ENCODE measurements at places on chromosomes 16 and 17.

DNA sequence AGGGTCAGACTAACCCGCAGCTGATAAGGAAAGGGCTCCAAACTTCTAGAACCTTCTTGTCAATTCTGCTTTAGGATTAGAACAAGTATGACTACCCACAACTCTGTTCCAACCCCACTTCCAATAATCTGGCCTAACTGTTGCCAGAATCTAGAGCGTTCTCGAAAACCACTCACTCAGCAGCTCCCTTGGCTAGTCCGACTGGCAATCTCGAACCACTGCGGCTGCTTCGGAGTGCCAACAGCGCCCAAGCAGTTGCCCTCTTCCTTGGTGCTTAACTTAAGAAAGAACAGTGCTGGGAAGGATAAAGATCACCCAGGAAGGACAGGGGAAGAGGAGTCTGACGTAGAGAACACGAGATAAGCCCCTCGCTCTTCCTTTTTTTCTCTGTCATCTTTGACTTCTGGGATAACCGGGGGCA, 818 bp downstream of the DNAJC7 start:
- DNase-seq, result no peak

DNA sequence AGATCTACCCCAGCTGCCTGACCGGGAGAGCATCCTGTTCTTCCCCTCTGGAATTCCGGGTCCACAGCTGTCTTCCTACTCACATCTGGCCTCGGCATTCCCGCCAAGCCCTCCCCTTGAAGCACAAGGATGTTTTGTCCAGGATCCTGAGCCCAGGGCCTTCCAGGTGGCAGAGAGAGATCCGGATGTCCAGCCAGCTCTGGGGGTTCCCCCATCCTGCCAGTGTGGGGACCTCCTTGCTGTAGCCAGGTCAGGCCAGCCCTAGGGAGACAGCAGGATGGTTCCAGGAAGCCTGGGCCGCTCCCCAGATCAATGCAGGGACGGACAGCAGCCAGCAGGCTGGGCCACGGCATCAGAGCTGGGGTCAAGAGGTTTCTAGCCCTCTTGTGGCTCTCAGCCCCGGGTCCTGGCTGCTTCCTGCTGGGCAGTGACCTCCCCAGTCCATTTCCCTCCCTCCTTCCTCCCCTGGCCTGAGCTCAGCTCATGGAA, 55.3 kb downstream of the SOCS3 start:
- DNase-seq, result no peak

DNA sequence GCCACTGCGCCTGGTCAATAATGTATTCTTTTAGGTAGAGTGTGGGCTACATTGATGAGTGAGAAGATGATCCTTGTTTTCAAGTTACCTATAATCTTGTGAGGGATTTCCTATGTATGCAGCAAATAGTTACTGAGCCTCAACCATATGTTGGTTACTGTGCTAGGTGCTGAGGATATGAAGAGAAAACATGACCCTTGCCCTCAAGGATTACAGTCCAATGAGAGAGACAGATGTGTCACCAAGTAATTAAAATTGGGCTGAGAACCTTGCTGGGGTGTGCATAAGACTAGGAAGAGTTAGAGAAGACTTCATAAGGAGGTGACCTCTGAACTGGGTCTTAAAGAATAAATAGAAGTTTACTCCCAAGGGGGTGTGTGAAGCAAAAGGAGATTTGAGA, 7.4 kb downstream of the POLR2A start:
- DNase-seq, result no peak

DNA sequence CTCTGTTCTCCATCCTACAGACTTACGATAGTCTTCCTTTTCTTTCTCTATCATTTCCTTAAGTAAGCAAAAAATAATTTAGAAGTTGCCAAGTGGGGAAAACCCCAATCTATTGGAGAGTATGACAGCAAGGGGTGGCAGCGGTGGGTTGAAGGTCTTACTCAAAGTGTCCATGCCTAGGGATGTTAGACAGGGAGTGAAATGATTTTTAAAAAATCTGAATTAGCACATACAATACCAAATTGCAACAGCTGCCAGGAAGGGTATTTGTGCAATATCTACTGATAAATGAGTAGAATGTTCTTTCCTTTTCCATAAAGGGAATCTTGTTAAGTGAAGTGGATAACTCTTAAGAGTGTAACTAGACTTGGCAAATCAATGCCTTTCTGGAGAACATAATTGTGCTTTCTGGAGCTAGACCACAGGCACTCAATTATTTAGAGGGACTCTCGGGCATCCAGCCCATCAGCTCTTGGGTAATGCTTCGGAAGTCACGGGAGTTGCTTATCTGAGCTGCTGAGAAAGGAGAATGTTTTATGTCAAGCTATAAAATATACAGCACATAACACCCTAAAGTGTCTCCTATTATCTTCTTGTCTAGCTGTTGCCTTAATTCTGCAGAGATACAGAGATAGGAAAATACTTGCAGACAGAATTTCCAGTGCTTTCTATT, 151.5 kb downstream of the KCNJ2 start:
- no peak for DNase-seq

GRCh38 chr17:57354673-57355072, 98.3 kb downstream of the MSI2 start:
- no peak for DNase-seq

- DNase-seq, result no peak
Observed at GRCh38 chr16:81004646-81005353, 1.9 kb downstream of the CMC2 start.

GRCh38 chr17:44310609-44311376, 2.4 kb downstream of the RUNDC3A start:
- DNase-seq, result no peak

DNA sequence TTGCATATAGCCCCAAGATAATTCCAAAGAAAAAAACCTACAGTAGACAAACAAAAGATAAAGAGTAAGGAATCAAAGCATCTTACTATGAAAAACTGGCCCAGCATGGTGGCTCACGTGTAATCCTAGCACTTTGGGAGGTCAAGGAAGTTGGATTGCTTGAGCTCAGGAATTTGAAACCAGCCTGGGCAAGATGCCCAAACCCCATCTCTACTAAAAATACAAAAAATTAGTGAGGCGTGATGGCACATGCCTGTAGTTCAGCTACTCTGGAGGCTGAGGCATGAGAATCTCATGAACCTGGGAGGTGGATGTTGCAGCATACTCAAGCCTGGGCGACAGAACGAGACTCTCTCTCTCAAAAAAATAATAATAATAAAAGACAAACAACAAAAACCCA, 764.7 kb upstream of the KIF2B start:
- DNase-seq, result no peak

- DNase-seq, result no peak
Observed at GRCh38 chr16:56604966-56605365, 3.4 kb upstream of the MT2A start.

DNA sequence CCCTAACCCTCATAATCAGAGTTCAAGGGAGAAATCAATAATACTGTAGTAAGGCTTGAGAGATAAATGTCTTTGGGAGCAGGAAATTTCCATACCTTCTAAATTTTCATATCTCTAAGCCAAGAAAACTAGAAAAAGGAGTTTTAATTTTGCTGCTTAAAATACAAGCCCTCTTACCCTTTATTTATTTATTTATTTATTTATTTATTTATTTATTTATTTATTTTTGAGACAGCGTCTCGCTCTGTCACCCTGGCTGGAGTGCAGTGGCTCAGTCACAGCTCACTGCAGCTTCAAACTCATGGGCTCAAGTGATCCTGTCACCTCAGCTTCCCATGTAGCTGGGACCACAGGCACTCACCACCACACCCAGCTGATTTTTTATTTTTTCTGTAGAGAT, 69.0 kb upstream of the GNAO1 start:
- no peak for DNase-seq

- no peak for DNase-seq
Observed at GRCh38 chr17:53135969-53136368, 686.8 kb upstream of the KIF2B start.

DNA sequence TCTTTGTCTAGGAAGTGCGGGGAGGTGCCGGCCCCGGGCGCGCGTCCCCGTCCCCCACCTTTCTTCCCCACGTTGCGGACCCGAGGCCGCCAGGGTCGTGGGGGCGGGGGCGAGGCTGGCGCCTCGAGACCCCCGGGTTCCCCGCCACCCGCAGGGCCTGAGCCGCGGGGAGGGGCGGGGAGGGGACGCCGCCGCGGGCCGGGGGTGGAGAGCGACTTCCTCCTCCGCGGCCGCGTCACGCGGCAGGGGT, 1.8 kb upstream of the ACTG1 start:
- DNase-seq, result no peak

DNA sequence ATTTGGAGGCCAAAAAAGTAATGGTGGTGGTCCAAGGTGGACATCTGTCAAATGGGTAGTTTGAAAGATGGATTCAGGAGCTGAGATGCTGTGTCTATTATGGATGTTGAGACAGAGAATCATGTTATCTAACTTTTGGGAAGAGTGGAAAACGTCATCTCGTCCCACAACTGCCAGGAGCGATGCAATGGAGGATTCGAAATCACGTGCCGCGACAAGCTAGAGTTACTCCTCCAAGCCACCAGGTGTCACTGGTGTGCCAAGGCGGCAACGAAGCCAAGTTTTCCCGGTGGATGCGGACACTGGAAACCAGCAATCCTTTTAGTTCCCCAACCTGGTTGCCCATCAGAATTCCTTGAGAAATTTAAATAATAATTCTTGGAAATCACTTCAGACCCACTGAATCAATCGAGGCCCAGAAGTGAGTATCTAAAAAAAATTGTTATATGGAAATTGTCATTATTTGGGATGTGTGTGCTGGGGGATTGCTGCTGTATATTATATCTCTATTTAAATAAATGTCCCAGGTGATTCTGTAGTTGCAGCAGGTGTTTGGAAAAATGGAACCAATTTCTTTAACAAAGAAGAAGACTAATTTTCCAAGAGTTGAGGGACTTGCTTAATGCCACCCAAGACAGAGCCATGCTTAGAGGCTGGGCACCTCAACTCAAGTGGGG, 206.1 kb downstream of the HAPSTR1 start:
- no peak for DNase-seq

- no peak for DNase-seq
Observed at GRCh38 chr17:57561072-57561861, 183.8 kb downstream of the CCDC182 start.

DNA sequence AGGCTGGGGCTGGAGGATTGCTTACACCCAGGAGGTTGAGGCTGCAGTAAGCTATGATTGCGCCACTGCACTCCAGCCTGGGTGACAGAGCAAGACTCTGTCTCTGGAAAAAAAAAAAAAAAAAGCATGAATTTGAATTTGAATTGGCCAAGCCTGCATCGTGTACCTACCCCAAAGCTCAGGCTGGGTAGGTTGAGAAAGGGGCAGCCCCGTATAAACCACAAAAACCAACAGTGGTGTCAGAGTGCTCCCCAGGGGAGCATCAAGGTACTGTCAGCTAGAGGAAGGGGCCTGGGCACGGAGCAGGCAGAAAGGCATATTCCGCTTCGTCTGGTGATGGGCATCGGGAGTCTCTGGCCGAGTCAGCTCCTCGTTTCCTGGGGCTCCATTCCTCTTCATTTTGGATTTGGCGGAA, 40.9 kb downstream of the RAP1GAP2 start:
- DNase-seq, result no peak

- no peak for DNase-seq
Observed at GRCh38 chr17:39062846-39063680, 88.4 kb downstream of the PLXDC1 start.

DNA sequence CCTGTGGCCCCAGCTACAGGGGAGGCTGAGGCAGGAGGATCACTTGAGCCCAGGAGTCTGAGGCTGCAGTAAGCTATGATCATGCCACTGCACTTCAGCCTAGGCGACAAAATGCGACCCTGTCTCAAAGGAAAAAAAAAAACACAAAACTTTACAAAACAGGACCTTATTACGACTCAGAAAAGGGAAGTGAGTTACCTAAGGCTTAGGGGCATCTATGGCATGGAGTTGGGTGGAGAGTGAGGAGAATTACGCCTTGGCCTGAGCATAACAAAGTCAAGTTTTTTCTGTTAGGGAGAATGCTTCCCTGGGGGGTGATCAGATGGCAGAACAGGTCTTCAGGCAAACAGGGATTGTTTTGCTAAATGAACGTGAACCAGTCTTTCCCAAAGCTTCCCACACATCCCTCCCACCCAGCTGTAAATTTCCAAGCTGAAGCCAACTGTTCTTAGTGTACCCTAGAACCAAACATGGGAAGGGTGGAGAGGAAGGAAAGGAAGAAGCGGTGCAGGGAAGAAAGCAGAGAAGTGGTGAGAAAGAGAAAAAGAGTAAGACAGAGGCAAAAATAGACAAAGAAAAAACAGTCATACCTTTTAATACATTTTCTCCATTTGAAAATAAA, 24.6 kb upstream of the TNRC6C start:
- DNase-seq, result no peak

DNA sequence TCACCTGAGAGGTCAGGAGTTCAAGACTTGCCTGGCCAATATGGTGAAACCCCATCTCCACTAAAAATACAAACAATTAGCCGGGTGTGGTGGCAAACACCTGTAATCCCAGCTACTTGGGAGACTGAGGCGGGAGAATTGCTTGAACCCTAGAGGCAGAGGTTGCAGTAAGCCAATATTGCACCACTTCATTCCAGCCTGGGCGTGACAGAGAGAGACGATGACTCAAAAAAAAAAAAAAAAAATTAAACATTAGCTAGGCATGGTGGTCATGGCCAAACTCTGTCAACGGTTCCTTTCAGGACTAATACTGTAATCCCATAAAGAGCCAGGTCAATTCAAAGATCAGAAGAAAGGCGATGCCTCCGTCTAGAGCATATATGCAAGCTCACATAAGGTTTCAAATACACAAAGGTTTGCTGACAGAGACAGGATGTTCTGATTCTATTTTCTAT, 2.4 kb downstream of the RNF157 start:
- no peak for DNase-seq

GRCh38 chr16:8505327-8505991, 84.9 kb downstream of the TMEM114 start:
- no peak for DNase-seq

DNA sequence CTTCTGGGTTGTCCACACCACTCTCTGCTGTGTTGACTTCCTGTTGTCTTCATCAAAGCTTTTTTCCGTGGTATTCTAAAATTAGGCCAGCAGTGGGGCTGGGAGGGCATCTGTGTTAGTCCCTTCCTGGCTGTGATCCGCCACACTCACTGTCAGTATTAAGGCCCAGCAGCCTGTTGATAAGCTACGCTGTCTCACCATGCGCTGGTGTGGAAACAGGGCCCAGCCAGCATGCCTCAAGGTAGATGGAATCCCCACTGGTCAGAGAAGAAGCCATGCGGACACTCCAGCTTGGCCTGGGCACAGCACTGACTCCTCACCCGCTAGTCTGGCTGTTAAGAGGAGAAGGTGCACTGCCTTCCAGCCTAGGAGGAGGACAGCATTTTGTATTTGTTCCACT, 11.4 kb downstream of the CDR2L start:
- no peak for DNase-seq

DNA sequence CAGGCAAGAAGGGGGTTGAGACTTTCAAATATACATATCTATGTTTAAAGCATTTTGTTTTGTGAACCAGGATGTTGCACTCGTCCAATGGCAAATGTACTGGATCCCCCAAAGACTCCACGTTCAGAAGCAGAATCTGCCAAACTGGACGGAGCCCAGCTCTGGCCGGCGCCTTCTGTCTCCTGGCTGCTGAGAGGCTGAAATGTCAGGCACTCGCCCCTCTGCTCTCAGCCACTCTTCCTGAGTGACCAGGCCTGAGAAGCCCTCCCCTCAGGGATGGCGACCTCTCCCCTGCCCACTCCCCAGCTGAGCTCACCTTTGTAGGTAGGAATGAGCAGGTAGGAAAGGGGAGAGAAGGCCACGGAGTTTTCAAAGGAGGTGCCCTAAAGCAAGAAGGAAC, 187.5 kb upstream of the FOXF1 start:
- DNase-seq, result no peak
